ENCODE measurements at places on chromosomes 16 and 17. TPM values are rescaled to one million over a fixed set of nuclear protein-coding genes. Genes with fewer than 3 reads are reported as not detected.

CYB561 gene
- total RNA-seq, result 97.9 TPM

DNA sequence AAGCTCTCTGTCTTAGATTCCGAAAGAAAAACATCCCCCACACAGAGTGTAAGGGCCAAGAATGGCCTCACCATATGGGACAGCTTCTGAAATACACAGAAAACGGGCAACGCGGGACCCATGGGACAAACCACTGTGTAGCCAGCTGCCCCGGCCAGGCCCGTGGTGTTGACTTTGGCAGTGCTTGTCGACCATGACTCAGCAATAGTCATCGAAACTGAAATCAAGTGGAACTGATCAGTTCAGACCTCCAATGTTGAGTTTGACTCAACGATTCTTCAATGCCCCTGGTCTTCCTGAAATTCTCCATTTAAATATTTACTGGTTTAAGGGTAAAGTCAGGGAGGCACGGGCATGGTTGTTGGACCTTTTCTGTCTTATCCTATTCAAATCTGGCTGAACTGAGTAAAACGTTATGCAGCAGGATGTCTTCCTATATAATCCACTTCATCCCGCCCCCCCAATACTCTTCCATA, 27.5 kb downstream of the ZFHX3 start:
- DNase-seq, result peak; percentile 37

CTRL gene
- not detected for total RNA-seq

CHST5 gene
- 1.3 TPM for total RNA-seq

CCL4 gene
- total RNA-seq, result 27.0 TPM

CCL17 gene
- 3.1 TPM for total RNA-seq

- peak; percentile 95 for DNase-seq
Observed at GRCh38 chr17:7217113-7217987, 2.3 kb downstream of the DLG4 start.

ATP1B2 gene
- 1.1 TPM for total RNA-seq

DNA sequence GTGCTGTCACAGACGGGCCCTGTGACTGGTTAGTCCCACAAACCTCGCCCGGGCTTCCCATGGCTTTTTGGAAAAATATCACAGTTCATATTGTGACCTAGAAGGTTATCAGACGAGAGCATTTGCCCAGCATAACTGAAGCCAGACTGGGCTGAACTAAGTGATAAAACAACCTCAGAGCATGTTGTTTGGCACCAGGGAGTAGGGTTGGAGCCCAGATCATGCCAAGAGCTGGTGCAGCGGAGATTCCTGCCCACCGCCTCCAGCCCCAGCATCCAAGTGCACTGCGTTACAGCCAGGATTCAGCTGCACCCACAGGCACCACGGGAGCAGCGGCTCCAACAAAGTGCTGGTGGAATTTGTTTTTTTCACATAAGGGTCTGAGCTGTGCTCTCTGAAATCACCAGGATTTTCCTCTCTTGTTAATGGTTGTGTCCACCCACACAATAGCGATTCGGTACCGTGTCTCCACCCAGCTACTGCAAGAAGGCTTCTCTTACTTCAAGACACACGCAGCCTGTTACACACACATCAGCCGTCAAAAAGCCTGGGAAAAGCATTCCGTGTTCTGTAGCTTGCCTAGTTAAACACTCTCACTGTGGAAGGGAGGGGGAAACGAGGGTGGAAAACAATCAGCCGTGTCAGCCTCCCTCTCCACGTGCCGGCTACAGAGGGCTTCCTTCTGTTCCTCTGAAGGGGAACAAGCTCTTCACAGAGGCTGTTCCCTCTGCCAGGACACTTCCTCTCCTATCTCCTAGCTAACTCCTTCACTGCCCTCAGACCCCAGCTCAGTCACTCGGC, 273.8 kb downstream of the C16orf95 start:
- DNase-seq, result peak; percentile 53

GRCh38 chr16:50970281-50970680, 180.8 kb downstream of the SALL1 start:
- no peak for DNase-seq

GRCh38 chr17:74803971-74804370, 27.8 kb upstream of the NAT9 start:
- DNase-seq, result no peak

- DNase-seq, result peak; percentile 56
Observed at GRCh38 chr16:89192956-89193575, 7.3 kb downstream of the SLC22A31 start.

DNA sequence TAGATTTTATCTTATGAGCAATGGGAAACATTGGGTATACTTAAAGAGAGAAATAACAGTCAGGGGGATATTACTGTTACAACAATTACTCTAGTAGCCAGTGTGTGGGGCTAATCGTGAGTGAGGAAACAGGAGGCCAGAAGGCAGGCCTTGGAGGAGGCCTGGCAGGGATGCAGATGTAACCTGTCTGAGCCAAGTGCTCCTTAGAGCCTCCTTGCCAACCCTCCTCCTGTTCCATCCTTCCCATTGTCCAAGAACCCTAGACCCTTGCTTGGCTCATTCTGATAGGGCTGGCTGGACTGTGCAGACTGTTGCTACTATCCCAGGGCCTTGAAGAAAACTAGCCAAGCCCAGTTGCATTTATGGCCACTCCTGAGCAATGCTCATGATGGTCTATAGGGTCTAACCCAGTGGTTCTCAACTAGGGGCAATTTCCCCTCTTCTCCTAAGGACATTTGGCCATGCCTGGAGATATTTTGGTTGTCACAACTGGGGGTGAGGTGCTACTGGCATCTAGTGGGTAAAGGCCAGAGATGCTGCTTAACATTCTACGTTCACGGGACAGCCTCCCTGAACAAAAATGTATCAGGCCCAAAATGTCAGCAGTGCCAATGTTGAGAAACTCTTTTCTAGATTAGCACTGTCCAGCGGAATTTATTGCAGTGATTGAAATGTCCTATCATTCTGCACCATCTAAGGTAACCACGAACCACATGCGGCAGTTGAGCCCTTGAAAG, 24.4 kb upstream of the WSCD1 start:
- no peak for DNase-seq

DNA sequence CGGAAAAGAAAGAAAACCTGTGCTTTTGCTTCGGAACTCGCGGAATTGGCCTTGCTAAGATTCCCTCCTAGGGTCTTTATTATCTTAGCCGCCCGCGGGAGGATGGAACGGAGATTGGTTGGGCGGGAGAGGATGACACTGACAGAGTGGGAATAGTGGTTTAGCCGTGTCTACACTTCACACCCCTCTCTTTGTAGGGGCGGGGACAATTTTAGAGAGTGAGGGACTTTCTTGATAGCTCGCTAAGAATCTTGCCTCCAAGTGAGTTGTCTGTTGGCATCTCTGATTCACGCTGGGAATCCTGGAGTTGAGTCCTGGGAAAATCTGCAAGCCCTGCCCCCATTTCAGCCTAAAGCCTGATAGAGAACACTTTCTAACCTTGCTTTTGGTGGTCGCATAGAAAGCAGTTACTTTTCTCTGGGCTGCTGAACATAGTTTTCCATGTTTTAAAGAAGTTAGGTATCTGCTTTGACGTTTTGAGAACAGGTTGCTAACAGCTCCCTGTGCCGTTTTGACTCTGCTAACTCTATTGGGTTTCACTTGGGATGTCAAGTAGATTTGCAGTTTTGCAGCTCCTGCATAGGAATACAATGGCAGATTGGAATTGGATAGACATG, 697 bp downstream of the NOL11 start:
- DNase-seq, result peak; percentile 34

CX3CL1 gene
- 38.6 TPM for total RNA-seq

ABCC11 gene
- 0.40 TPM for total RNA-seq

DNA sequence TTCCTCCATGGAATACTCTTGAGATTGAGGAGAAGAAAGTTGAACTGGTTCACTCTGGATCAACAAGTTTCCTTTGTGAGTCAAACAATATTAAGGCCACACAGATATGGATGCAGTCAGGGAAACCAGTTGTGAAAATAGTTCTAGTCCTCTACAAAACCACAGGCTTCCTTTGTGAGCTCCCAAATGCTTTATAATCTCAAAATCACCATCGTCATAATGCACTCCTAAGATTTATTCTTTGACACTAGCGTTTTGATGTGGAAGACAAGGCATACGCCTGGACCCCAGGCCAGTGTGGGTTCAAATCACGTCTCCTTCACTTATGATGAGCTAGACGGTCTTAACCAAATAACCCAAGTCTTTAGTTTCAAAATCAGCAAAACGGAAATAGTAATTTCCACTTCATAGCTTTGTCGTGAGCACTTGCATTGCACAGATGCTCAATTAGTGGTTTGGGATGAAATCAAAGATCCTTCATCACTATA, 142.6 kb downstream of the STX8 start:
- no peak for DNase-seq

GRCh38 chr16:89173174-89173921, 1.8 kb downstream of the CDH15 start:
- DNase-seq, result no peak

- DNase-seq, result no peak
Observed at GRCh38 chr17:81116704-81117103, 48.6 kb upstream of the PVALEF start.

DNA sequence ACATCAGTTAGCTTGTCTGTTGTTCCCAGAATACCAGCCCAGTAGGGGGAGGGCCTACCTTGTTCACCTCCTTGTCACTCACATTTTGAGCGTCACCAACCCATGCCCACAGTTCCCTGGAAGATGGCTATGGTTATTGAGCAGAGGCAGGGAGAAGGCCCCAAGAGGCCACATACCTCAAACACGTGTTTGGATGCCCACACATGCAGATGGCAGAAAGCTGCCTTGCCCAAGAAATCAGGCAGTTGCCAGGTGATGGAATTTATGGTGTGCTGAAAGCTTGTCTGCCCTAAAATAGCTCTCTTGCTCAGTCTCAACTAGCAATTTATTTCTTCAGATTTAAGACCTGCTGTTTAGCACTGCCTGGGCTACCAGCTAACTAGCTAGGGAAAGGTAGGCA, 16.5 kb upstream of the CMTM4 start:
- DNase-seq, result no peak
